HEK293T (cell line): ENCODE measurements at places on chromosomes 5 and 9.

DNA sequence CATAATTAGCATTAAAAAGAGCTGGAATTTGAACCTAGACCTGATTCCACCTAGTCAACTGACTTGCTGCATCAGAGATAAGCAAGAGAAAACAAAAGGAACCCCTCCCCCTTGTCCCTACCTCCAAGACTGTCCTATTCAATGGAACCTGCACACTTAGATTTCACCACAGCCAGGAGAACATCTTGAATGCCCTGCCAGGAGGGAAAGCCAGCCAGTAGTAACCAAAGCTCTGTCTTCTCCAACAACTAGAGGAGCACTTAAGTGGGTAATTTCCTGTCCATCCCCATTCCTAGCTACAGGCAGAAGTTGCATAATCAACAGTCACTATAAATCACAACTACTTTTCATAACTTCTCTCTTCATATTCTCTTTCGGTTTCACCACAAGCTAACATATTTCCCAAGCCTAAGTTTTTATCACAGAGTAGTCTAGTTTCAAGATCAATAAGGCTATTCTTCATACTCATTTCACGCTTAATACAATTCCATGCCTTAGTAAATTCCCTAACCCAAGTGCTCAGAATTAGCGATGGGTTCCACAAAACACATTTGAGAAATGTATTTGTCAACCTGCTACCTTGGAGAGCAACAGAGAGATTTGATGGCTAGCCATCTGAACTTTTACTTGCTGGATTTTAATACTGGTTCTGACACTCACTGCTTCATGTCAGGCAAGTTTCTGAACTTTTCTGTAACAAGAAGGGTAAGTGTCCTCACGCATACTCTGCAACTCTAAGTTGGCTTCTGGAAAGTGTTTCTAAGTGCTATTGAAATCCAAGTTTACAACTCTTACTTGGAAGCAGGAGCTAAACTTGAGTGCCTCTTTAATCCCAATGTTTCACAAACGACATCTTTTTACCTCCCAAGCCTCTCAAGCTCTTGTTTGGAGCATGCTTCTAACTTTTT lies 2.0 kb downstream of the DENND1A start:
- DNase-seq: no peak

GRCh38 chr5:152349683-152350526 lies 55.2 kb downstream of the NMUR2 start:
- DNase-seq: peak; percentile 50

GRCh38 chr5:140553657-140554056 lies 3.6 kb downstream of the SRA1 start:
- no peak for DNase-seq

DNA sequence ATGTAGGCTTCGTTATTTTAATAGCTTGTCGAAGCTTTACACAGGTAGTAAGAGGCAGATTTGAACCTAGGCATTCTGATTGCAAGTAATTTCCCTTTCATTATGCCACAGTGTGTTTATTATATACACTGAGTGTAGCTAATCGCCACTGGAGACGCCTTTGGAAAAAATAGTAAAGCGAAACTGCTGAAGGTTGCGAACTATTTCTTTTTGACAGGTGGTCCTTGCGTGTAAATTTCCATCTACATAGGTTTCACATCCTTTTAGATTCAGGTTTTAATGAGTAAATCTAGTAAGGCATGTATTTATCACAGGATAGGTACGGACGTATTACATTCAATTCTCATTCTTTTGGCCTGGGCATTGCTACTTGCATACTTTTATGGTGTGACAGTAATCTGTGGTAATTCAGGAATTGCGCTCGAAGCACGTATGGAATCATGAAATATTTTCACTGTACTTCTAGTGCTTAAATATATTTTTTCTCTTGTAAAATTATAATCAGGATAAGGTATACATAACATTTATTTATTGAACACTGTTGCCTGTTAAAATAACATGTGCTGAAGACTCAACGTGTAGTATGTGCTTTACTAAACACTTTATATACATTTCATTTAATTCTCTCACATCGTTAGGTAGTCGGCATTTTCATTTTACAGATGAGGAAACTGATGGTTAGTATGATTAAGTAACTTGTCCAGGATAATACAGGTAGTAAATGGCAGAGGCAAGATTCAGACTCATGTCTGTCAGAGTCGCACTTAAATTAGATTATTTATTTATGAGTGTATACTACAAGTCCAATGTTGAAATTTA lies 1.8 kb downstream of the MARCHF6 start:
- no peak for DNase-seq

DNA sequence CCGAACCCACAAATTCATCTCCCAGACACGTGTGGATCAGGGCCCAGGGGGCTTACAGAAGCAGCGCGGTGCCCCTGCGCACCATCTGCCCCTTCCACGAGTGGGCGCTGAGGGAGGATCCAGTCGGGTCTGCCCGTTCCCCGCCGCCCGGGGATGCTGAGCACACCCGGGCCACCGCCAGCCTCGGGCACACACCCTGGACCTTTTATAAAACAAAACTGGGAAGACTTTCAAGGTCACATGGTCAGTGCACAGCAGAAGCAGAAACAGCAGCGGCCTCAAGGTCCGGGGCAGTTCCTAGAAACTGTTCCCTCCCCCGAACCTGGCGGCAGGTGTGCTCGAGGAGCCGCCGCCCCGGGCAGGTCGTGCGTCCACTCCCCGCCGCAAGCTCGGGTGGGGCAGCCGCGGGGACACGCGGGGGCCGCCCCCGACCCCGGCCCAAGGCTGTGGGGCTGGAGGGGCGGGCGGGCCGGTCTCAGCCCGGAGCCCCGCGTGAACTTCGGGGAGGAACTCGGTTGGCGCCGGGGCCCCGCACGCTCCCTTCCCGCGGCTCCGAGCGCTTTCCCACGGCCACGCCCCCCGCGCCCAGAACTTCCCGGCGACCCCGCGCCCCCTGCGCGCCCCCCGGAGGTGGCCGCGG lies 633 bp upstream of the PPP1R26 start:
- peak; percentile 40 for DNase-seq

- no peak for DNase-seq
These were observed 28.0 kb downstream of the LCP2 start for GRCh38 chr5:170269579-170269978.

GRCh38 chr9:131113655-131114054 lies 11.7 kb upstream of the NUP214 start:
- no peak for DNase-seq

GRCh38 chr9:96478829-96479371 lies 28.9 kb downstream of the HABP4 start:
- DNase-seq: no peak

- DNase-seq: no peak
These were observed 7.7 kb downstream of the MAPK9 start for GRCh38 chr5:180284149-180284548.

- DNase-seq: no peak
These were observed 23.7 kb upstream of the UGCG start for GRCh38 chr9:111872886-111873285.

DNA sequence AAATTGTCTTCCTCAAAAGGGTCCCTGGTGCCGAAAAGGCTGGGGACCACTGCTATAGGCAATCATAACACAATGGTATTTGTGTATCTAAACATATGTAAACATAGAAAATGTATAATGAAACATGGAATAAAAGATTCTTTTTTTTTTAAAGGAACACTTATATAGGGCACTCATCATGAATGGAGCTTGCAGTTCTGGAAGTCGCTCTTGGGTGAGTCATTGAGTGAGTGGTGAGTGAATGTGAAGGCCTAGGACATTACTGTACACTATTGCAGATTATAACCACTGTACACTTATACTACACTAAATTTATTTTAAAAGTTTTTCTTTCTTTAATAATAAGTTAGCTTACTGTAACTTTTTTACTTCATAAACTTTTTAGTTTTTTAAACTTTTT lies 176.4 kb downstream of the ARRDC3 start:
- DNase-seq: no peak

- no peak for DNase-seq
These were observed at the start of gene CBY3 for GRCh38 chr5:179680780-179681401. Gene CBY3 (minus strand): TSS chr5:179681034. CDS start chr5:179680918, 116 bp downstream.

- DNase-seq: no peak
These were observed 58.6 kb downstream of the LHFPL2 start for GRCh38 chr5:78589923-78590322.

DNA sequence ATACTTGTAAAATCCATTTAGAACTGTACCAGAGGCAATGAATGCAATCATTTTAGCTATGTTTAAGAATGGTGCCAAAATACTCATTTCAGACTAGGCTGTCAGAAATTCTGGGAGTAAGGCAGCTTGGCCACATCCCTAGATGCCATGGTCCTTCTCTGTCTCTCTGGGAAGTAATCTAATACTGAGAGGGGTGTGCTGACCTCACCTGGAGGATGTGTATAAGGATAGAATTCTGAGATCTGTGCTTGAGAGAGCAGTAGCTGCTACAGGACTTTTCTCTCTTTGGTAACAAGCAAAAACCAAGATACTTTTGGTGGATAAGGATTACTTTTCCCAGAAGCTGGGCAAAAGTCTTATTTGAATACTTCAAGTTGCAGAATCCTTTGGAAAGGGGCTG lies 68.1 kb upstream of the MRPS30 start:
- DNase-seq: no peak

DNA sequence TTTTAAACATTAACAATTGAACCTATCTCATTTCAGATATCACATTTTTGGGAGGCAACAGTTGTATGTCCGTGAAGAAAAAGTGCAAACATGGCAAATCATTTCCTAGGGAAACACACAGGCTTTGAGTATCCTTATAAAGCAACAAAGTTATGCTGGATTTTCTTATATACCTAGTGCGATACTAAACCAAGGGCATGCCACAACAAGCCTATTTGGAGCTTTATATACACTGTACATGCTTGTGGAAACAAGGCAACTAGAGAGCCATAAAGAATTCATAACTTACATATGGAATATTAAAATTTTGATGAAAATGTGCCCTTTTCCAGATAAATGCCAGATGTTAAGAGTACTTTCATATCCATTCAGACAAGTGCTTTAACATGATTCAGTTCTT lies 191.4 kb downstream of the DCP2 start:
- no peak for DNase-seq

DNA sequence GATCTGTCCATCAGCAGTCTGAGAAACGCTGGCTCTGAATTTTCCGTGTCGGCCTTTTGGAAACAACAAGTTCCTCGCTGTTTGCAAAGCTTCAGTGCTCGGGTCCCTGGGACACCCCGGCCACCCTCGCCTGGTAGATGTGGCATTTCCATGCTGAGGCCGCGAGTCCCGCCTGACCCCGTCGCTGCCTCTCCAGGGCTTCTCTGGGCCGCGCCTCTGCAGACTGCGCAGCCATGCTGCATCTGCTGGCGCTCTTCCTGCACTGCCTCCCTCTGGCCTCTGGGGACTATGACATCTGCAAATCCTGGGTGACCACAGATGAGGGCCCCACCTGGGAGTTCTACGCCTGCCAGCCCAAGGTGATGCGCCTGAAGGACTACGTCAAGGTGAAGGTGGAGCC lies 4.7 kb downstream of the NTNG2 start:
- DNase-seq: no peak

DNA sequence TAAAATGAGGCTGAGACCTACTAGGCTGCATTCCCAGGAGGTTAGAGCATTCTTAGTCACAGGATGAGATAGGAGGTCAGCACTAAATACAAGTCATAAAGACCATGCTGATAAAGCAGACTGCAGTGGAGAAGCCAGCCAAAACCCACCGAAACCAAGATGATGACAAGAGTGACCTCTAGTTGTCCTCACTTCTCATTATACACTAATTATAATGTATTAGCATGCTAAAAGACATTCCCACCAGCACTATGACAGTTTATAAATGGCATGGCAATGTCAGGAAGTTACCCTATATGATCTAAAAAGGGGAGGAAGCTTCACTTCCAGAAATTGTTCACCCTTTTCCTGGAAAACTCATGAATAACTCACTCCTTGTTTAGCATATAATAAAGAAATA lies 88.6 kb downstream of the PLPPR1 start:
- no peak for DNase-seq

GRCh38 chr5:134975843-134976242 lies 8.1 kb downstream of the CATSPER3 start:
- no peak for DNase-seq

- DNase-seq: no peak
These were observed 18.9 kb downstream of the MUSK start for GRCh38 chr9:110687497-110687896.

DNA sequence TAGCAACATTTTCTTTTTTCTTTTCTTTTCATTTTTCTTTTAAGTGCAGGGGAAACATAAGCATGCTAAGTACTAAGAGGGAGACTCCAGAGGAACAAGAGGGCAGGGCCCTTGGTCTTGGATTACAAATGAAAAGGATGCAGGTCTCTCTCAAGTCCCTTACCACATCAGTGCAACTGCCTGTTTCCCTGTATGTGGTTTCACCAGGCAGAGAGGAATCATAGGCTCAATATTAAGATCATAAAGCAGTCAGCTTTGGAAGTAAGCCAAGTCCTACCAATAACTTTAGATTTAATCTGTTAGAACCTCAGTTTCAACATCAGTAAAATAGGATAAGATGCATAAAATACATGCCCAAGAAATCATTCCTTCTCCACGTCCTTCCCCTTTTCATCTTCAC lies 422.7 kb upstream of the PAPPA start:
- no peak for DNase-seq

GRCh38 chr5:67561151-67561932 lies 364.7 kb upstream of the CD180 start:
- DNase-seq: no peak

DNA sequence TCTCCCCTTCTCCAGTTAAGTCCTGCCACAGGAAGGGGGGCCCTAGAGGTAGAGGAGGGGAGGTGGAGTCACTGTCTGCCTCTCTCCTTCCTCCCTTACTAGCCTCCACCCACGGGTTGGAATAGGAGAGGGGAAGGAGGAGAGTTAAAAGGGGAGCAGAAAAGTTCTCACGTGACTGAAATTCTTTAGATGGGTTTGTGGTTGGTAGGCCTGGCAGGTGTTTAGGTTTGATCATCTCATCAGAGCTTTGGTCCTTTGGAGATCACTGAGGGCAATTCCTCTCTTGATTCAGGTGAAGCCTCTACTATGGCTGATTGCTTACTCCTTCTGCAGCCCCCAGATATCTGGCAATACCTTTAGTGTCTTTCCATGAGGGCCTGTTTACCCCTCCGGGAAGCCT lies 24.9 kb upstream of the C5orf63 start:
- no peak for DNase-seq

- DNase-seq: no peak
These were observed 67.6 kb downstream of the HMCN2 start for GRCh38 chr9:130333041-130333711.

- DNase-seq: no peak
These were observed 64.5 kb downstream of the TSTD2 start for GRCh38 chr9:97568461-97569275.
